ENCODE measurements at places on chromosomes 16 and 17.

DNA sequence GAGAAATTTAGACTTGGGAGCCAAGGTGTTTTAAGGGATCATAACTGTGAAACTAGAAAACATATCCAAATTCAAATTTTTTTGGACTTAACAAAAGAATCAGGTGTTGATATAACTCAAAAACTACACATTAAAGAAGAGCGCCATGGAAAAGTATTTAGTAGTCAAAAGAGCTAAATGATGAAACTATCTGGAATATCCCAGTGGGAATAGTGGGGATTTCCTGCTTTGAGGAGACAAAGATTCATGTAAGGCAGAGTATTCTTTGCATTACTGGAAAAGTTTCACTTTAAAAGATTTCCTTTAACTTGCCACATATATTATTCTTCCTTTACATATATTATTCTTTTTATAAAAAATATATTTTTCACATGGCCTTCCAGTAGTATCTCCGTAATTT lies 40.3 kb upstream of the VPS4A start:
- DNase-seq, result no peak

DNA sequence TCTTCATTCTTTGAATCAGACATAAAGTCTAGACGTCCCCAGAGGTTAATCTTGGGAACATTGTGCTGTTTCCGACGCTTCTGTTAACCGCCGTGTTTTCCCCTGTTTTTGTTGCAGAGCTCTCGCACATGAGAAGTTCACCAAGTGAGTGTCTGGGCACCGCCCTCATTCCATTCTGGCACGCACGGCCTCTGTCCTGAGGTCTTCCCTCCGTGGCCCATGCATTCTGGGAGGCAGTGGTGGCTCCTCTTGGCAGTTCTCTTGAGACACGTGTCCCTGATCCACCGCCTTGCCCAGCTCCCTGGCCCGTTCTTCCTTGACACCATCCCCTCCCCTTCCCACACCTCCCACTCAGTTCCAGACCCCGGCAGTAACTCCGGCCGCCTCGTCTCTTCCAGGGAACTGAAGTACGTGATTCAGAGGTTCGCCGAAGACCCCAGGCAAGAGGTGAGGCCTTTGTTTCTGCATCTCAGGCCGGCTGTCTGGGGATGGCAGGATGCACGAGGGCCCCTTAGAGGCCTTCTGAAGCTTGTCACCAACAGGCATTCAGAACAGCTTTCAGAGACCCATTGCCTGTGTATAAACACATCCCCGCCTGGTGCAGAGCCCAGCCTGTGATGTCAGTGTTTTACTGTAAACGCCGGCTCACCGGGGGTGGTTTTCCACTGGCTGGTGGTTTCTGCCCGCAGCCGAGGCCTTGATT lies 85.9 kb upstream of the PLCG2 start:
- DNase-seq, result no peak

DNA sequence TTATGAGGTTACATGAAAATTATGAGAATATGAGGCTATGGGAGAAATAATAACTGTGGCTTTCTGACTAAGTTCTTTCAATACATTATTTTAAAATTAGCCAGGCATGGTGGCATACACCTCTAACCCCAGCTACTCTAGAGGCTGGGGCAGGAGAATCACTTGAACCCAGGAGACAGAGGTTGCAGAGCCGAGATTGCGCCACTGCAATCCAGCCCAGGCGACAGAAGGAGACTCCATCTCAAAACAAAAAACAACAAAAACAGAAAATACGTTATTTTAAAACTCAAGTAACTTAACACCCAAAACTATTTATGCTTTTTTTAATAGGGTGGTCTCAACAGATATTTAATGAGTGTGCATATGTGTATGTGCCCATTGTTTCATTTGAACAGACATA lies 2.4 kb upstream of the RFFL start:
- no peak for DNase-seq

DNA sequence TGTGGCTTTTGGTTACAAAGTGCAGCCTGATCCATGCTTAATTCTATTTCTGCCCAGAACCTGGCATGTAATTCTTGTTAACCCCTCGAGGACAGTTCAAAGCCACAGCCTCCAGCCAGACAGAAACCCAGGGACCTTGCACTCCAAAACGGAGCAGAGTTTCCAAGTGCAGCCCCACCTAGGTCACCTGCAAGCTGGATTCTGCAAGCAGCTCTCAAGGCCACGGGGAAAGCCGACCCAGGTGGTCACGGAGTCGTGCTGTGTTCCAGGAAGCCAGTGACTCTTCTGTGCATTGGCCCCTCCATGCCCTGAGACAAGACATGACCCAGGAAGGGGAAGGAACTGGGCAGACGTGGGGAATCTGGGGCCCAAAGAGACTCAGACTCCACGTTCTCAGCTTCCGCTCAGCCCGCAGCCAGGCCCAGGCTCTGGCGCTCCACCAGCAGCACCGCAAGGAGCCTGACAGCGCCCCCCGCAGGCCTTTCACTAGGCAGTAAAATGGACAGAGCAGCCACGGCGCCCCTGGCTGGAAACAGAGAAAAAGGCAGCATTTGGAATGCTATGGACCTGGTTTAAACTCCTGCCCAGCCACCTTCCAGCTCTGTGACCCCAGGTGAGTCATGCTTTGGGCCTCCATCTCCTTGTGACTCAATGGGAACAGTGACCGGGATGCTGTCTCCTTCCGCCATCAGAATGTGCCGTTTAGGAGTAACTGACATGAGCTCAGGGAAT lies 27.3 kb upstream of the GSG1L start:
- no peak for DNase-seq

DNA sequence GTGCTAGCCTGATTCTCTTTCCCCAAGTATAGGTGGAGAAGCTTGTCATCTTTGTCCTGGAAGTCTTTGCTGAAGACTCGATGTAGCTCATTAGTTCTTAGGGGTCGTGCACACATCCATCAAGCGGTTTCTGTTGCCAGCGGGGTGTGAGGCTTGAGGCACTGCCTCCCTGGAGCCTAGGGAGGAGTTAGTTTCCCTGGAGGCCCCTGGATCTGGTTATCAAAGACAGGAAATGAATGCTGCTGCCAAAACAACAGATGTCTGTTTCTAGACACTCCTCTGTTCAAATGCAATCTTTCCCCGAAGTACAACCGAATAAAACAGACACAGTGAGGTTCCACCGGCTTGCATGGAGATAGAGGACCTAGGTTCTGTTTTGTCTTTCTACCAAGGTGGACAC lies 17.5 kb downstream of the HS3ST4 start:
- no peak for DNase-seq

DNA sequence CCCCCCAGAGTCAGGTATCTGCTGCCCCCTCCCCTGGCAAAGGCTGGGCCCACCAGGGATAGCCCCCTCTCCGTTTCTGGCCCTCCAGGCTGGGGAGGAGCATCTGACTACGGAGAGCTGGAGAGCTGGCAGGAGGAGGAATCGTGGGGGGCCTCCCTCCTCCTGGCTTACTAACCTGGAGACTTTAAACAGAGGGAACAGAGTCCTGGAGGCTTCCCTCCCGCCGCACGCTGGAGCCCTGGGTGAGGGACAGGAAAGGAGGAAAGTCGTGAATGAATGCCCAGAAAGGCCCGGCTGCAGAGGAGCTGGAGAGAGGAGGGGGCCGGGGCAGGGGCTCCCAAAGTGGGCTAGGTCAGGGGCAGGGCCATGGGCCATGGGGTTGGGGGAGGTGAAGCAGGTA lies 9.9 kb downstream of the SRCIN1 start:
- no peak for DNase-seq

- DNase-seq, result no peak
Observed at GRCh38 chr16:84561291-84561690, 56.6 kb downstream of the COTL1 start.

- peak; percentile 55 for DNase-seq
Observed at GRCh38 chr16:79089735-79090284, 510.7 kb downstream of the MAF start.

DNA sequence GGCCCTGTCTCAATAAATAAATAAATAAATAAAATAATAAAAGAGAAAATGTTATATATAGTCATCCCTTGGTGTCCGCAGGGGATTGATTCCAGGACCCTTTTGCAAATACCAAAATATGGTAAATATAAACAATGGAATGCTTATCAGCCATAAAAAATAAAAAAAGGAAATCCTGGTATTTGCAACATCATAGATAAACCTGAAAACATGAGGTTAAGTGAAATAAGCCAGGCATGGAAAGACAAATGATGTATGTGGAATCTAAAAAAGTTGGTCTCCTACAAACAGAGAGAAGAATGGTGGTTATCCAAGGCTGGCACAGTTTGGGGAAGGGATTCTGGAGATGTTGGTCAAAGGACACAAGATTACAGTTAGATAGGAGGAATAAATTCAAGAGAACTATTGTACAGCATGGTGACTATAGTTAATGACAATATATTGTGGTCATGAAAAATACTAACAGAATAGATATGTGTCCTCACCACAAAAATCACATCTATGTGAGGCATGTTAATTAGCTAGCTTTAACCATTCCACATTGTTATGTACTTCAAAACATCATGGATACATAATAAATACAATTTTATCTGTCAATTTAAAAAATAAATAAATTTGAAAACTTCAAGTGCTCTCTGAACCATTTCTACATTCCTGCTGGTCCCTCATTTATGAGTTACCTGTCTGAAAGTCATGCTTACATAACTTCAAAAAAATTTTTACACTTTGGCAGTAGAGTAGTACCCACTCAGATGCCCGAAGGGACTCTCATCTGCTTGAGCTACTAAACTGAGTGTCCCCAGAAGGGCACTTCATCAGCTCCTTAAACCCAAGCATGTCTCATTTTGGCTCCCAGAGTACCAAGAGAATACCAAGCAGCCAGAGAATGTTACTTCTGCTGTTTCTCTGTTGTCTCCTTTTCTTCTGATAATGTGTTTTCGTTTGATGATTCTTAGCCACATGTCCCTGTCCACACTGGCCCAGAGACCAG lies 26.6 kb downstream of the N4BP1 start:
- DNase-seq, result no peak

DNA sequence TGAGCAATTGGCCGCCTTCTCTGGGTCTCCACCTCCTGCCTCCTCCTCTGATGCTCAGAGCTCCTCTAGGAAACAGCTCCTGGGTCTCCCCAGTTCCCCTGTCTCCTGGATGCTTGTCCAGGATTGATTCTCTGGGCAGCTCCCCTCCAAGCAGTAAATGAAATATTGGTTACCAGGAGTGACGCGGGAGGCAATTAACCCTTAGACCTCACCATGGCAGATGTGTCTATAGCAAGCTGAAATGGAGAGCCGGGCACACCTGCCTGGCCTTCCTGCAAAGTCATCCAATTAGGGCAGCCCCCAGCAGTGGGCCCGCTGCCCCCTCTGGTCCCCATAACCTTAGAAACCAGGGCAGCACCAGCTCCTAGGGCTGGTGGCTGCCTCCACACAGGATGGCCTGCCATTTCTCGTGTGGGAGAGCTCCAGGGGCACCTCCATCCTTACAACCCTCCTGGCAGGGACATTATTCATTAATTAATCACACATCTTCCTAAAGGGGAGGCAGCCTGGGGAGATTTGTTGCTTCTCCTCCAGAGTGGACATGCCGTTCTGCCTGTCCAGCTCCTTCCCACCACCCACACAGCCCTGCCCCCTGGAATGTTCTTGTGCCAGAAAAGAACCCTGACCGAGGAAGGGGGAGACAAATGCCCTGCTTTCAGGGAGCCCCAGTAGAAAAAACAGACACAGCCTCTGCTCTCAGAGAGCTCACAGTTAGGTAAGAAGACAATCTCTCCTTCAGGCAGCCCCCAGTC lies 8.3 kb upstream of the KIF18B start:
- DNase-seq, result no peak

- DNase-seq, result no peak
Observed at GRCh38 chr16:35452471-35452870, 1993.1 kb downstream of the TP53TG3F start.

DNA sequence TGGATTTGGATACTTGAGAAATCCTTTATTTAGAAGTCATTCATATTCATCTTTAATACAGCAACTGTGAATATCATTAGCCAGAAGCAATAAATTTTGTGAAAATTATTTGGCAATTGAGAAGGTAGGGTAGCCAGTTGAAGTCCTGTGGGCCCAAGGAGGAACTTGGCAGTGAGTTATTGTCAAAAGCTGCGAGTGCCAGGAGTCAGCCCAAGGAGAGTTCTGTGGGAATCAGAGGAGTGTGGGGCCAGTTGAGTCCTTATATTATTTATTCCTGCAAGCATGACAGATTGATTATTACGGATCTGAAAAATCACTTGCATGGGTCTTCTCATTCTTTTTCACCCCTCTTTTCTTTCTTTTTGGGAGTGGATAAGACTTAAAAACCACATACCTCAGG lies 38.3 kb downstream of the PRKCA start:
- no peak for DNase-seq

Measured in inflammatory macrophage treated with lipopolysaccharide for 1 hour (primary cell).